ENCODE measurements at places on chromosomes 2 and 18.

DNA sequence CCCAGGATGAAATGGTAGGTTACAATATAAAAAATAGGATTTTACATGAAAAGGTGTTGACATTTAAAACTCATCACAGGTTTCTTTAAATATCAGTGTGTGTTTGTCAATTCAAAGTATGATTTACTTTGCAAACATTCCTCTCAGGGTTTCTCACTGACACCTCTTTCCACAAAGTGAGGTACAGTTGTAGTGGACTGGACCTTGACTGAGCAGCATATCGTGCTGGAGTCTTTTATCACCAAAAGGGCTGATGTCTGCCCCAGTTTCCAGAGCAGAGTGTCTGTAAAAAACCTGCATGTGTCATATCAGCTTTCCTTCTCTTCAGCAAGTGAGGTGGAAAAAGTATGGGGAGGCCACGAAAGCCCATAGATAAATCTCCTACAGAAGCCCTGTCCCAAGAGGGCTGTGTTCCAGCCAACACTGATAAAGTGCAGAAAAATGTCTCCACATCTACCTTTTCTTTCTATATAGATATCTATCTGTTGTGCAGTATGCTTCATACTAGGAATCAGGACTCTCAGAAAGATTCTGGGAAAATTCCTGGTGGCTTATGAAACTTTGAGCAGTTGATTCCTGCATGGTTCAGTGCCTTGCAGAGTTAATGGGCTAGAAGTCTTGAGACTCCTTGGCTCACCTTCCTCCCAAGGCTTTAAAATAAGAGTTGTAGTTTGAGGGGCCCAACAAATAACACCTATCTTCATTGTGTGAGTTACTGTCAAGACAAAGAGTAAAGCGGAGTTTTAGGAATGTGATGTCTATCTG is 6.9 kb downstream of the ACYP2 start:
- DNase-seq: no peak

- DNase-seq: peak; percentile 26
Observed at GRCh38 chr2:26942543-26943295, 27.7 kb upstream of the MAPRE3 start.

GRCh38 chr18:70387027-70387426 is 98.2 kb downstream of the SOCS6 start:
- DNase-seq: no peak

GRCh38 chr2:203664029-203664755 is 42.2 kb upstream of the CD28 start:
- no peak for DNase-seq

DNA sequence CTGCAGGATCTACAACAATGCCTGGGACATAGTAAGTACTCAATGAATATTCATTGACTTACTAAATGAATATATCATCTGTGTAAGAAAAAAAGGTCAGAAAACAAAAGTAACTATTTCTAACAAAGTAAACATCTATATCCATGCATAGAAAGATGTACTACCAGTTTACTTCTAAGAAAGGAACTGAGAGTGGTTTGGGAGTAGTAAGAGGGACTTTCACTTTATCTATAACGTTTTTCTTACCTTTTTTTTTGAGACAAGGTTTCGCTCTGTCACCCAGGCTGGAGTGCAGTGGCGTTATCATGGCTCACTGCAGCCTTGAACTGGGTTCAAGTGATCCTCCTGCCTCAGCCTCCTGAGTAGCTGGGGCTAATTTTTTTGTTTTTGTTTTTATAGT is 25.7 kb downstream of the DHX57 start:
- no peak for DNase-seq

- no peak for DNase-seq
Observed at GRCh38 chr18:39238981-39239660, 1673.5 kb upstream of the CELF4 start.

- no peak for DNase-seq
Observed at GRCh38 chr2:6930923-6931647, 13.9 kb downstream of the RNF144A start.

- no peak for DNase-seq
Observed at GRCh38 chr2:177587371-177587770, 194.8 kb downstream of the AGPS start.

- no peak for DNase-seq
Observed at GRCh38 chr2:217481577-217481976, 521.2 kb downstream of the TNS1 start.

DNA sequence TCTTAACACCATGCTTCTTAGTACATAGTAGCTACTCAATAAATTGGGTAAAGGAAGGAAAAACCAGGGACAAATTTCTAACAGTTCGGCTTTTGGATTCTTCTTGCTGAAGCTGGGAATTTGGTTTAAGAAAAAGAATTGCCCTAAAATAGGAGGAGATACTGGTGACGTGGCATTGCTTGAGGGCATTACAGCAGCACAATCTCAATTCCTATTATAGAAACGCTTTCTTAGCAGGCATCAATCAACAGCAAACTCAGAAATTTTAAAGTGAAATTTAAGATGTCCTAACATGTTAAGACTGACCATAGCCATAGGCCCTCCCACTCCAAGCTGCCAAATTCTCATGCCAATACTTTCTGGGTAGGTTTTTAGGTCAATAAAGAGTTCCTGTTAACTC is 169.5 kb downstream of the SRBD1 start:
- no peak for DNase-seq

- no peak for DNase-seq
Observed at GRCh38 chr18:79613186-79613931, 66.2 kb upstream of the CTDP1 start.

GRCh38 chr2:188884517-188884916 is 89.7 kb upstream of the COL3A1 start:
- no peak for DNase-seq

GRCh38 chr18:51290860-51291259 is 93.4 kb upstream of the MEX3C start:
- DNase-seq: no peak

DNA sequence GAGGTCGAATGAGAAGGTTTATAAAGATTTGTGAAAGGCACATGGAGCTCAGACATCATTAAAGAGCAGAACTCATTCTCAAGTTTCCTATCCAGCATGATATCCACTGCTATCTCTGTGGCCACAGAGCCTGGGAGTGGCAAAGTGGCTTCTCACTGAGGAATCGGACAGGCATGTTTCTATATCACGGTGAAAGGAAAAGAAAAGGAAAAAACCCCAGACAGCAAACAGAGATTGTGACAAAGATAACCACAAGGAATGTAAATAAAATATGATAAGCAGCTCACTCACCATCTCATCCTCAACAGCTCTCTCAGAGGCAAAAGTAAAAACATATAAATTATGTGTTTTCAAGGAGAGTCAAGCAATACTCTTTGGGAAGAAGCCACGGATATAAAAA is 2.5 kb downstream of the PID1 start:
- DNase-seq: no peak
